ENCODE measurements at places on chromosomes 12 and 14.

GRCh38 chr12:111887926-111888745, 46.1 kb downstream of the MAPKAPK5 start:
- no peak for DNase-seq

DNA sequence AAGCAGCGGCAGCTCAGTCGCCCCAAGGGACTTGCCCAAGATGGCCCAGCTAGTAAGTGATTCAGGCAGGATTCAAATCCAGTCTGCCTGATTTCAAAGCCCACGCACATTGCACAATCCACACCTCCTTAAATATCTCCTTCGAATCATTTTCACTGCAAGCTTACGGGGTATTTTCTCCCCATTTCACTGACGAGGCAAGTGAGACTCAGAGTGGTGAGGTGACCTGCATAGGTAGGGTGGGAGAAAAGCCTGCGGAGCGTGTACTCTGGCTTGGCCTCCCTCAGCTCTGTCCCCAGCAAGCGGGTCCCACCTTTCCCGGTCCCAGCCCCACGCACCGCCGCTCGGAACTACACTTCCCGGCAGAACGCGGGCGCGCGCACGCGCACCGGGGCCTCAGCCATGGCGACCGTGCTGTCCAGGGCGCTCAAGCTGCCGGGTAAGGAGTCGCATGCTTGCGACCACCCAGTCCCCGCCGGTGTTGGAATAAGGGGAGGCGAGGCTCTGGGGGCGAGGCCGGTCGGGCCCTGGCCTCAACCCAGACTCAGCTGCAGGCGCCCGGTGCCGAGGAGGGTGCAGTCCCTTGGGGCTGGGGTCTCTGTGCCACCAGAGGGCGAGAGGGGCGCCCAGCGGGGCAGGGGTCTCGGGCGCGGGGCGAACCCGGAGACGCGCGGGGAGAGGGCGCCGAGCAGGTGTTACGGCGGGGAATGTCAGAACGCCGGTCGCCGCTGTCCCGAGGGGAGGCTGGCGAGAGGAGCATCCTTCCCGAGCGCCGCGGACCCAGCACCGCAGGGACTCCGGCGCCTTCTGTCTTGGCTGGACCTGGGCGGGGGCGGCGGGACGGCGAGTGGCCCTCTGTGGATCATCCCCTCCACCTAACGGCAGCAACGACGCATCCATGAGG, at the start of gene FAM234B:
Gene FAM234B, plus strand, starts transcription at position 380 of the 904 bp plus-strand sequence. Its CDS starts 23 bp downstream, at position 403.
- DNase-seq, result peak; percentile 87

DNA sequence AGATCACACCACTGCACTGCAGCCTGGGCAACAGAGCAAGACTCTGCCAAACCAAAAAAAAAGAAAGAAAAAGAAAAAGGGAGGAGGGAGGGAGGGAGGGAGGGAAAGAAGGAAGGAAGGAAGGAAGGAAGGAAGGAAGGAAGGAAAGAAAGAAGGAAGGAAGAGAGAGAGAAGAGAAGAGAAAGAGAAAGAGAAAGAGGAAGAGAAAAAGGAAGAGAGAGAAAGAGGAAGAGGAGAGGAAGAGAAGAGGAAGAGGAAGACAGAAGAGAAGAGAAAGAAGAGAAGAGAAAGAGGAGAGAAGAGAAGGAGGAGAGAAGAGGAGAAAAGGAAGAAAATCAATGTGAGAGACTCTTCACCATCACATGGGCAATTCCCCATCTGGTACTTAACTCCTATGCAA, 57.6 kb upstream of the CRACR2A start:
- DNase-seq, result no peak

GRCh38 chr14:55103005-55103640, 25.9 kb upstream of the LGALS3 start:
- peak; percentile 82 for DNase-seq

- no peak for DNase-seq
Measured at GRCh38 chr12:6387541-6387940, 3.6 kb downstream of the LTBR start.

- no peak for DNase-seq
Measured at GRCh38 chr14:95140060-95140858, 17.1 kb downstream of the DICER1 start.

DNA sequence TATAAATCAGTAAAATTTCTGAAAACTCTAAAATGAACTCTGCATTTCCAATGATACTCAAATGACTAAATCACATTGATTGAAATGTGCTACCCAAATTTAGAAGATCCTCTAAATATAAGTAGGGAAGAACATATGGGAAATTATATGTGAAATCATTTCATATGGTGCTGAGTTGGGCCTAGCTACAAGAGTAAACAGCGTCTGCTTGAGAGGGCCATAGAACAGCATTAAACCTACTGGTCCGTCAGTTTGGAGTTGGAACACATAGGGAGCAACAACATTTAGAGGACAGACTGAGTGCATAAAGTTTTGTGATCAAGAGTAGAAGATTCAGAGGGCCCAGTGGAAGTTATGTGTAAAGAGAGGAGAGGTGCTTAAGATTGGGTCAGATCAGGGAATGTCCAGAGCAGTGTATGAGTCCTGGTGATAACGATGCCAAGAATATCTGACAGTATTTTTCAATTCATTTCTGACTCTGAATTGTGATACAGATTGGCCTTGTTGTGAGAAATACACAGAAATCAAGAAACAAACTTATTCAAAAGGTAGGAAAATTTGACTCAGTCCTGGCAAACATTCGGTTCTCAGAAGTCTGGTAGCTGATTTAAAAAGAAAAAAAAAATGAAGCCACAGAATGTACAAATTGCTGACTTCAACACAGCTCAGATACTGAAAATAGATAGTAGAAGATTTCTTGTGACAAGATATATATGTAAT, 362.2 kb downstream of the CCDC91 start:
- no peak for DNase-seq

- DNase-seq, result no peak
Measured at GRCh38 chr14:35992816-35993683, 166.9 kb downstream of the BRMS1L start.

- DNase-seq, result no peak
Measured at GRCh38 chr14:33404054-33404453, 465.4 kb downstream of the NPAS3 start.

DNA sequence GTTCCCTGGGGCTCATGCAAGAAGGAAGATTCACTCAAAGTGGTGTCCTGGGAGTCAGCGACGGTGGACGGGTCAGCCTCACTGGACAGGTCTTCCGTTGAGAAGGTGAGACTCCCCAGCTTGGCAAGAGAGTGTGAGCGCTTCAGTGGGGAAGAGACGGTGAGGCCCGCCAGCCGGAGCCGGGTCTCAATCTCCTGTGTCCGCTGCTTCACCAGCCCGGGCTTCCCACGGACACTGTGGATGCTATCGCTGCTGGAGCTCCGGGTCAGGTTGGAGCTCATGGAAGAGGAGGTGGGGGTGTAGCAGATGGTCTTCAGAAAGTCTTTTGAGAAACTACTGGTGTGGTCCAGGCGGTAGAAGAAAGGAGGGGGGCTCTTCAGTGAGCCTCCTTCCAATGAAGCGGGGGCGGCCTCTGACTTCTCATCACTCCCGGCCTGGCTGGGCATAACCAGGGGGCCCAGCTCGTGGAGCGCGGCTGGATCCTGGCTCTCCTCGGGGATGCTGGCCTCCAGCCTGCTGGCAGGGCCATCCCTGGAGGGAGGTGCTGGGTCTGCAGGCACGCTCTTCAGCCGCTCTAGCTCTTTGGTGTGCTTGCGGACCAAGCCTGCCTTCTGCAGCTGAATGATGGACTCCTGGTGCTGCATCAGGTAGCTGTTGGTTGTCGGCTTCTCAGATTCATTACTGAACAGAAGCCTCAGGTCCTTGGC, 56.9 kb upstream of the CORO1C start:
- DNase-seq, result no peak

DNA sequence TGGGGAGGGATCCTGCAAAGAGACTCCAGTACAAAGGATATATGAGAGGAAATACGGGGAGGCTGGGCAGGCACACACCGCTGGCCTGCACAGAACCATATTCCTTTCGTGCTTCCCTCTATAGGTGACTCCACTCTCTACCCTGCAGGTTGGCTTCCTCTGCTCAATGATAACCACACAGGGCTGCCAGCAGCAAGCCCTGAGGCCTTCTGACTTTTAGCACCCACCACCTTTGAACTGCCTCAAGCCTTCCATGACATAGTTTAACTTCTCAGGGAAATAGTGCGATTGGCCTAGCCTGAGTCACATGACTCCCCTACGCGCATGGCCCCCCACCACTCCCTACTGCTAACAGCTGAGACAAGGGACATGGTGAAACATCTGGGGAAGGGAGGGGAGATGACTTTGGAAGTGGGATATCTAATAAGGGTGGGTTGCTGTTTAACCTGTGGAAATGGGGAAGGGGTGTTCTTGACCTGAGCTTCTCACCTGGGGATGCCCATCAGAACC, 3.0 kb upstream of the FOXN3 start:
- no peak for DNase-seq

DNA sequence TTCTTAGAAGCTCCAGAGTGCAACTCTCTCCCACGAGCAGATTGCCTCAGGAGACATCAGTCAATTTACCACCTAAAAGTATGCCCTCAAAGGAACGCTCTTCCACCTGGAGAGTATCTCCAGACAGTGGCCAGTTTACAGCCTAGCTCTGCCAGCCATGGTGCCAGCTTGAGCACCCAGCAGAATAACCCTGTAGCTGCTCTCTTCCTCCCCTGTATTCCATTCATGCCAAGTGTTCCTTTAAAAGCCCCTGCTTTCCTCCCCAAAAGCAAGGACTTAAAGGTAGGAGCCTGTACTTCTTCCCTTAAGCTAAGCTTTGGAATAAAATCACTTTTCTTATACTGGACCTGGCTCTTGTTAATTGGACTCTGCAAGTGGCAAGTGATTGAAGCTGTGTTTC, 245.4 kb upstream of the TMEM132C start:
- no peak for DNase-seq

- DNase-seq, result no peak
Measured at GRCh38 chr12:114430306-114430705, 24.4 kb upstream of the TBX5 start.

GRCh38 chr12:53781228-53781801, 29.5 kb upstream of the CISTR start:
- DNase-seq, result no peak

- DNase-seq, result no peak
Measured at GRCh38 chr14:52377940-52378339, 63.8 kb downstream of the PTGER2 start.
